ENCODE measurements at places on chromosomes 5 and 9.
A peak's percentile ranks its signal among the peaks of the same experiment; 100 is the strongest.

GRCh38 chr9:124929464-124929863, 11.4 kb downstream of the GOLGA1 start:
- no peak for DNase-seq

- DNase-seq = no peak
These were observed 23.1 kb downstream of the MAP1B start for GRCh38 chr5:72130351-72130761.

DNA sequence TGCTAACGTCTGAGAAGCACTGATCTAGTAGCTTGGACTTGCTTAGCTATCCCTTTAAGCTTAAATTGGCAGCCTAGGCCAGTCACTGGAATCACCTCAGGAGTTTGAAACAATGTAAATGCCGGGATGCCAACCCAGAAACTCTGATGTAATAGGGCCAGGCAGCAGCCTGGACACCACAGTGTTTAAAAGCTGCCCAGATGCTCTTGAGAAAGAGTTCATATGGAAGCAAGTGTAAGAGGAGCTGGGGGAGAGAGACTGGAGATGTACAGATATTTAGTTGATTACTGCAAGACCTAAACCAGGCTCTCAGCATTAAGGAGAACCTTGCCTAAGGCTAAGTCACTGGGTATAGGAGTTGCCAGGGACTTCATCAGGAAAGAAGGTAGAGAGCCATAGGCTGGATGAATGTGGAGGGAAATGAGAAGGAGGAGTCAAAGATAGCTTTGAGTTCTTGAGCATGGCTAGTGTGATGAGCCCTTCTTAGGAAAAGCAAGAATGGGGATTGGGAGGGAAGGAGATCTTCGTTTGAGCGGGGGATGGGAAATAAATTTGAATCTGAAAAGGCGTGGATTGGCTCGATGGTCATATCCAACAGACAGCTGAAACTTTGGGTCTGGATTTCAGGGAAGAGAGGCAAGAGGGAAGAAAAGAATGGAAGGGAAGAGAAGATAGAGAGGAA, 392.9 kb upstream of the WWC1 start:
- no peak for DNase-seq

DNA sequence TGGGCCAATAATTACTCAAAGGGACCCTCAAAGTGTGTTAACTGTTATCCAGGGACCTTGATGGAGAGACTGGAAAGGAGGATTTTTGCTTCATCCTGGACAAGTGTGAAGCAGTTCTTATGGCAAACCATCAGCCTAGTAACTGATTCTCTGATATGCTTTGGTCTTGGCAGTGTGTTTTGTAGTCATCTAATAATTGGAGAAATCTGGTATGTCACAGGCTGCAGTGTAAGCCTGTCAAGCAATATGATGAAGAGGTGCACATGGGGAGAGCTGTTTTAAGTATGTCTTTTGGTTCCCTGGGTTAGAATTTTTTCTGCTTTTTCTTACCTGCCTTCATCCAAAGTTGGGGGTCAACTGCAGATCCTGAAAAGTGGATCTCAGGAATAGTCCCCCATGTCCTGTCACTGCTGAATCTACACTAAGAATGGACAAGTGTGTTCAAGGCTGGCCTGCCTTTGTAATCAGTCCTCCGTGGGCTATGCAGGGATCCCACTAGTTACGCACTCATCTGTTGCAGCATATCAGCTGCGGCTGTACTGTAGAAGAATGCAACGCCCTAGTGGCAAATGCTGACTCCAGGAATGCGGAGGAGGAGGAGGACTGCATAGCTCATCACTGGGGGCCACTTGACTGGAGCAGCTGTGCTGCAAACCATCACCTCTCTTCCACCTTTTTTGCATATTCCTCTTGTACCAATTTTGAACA, 1.9 kb downstream of the SPTAN1 start:
- peak; percentile 54 for DNase-seq

GRCh38 chr5:51381761-51382474, 1.3 kb upstream of the ISL1 start:
- DNase-seq = no peak

DNA sequence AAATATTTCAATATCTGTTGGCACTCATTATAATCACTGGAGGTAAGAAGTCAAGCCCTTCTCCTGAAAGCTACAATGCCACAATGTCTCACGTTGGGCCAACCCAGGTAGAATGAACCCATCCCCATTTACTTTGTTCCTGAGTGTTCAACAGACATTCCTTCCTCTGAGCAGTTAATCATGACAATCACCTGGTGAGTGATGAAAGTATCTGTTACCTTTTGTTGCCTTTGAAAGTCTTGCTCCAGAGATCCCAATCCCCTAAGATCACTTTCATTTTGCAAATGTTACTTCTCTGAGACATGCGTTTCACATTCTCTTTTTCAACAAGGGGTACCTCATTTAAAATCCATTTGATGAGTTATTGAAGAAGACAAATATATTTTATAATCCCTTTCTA, 49.3 kb upstream of the MSX2 start:
- no peak for DNase-seq

DNA sequence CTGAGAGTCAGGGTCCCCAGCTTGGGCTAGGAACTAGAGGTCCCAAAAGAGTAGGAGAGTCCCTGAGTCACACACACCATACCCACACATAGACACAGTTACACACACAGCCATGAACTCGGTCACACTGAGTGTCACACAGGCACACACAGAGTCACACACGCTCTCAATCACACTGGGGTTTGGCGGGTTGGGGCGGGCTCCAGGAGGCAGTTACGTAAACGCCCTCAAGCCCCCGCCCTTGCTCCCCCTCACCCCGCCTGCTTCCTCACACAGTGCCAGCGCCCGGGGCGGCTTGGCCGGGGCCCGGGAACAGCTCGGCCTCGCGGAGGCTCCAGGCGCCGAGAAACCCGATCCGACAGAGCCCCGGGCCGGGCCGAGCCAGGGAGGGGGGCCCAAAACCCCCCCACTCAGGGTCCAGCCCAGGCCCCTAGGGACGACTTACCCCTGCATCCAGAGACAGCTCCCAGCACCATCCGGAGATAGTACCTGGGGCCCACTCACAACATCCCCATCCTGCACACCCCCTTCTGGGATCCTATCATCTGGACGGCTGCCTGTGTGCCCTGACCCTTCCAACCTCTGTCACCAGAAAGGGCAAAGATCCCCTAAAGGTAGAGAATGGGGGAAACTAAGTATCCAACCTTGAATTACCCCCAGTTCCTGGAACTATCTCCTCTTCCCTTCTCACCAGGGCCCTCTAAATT, 3.5 kb upstream of the CNTFR start:
- no peak for DNase-seq

GRCh38 chr5:130605234-130605633, 559.8 kb downstream of the HINT1 start:
- DNase-seq = peak; percentile 10

GRCh38 chr9:19416143-19416542, 7.3 kb downstream of the ACER2 start:
- no peak for DNase-seq

GRCh38 chr9:16031486-16031885, 478.6 kb downstream of the CCDC171 start:
- no peak for DNase-seq

GRCh38 chr5:59828623-59829022, 64.9 kb downstream of the PDE4D start:
- DNase-seq = no peak

GRCh38 chr9:76403352-76403751, 9.1 kb upstream of the RFK start:
- peak; percentile 66 for DNase-seq

DNA sequence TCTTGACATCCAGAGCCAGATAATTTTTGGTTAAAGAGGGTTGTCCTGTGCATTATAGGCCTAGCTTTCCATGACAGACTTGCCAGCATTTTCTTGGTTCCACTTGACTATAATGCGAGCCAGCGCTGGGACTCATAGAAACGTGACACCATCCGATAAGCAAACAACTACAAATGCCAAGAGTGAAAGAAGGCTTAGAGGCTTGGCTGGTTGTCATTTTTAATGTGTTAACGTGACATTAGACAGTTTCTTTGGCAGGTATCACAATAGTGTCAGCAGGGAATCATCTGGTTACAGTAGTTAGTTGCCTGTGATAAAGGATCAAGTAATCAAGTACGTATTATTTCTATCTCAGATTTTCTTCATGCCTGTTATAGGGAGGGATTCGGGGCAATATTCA, 20.0 kb upstream of the LIFR start:
- DNase-seq = no peak

- no peak for DNase-seq
These were observed 16.5 kb downstream of the MRPL36 start for GRCh38 chr5:1783216-1783554.

DNA sequence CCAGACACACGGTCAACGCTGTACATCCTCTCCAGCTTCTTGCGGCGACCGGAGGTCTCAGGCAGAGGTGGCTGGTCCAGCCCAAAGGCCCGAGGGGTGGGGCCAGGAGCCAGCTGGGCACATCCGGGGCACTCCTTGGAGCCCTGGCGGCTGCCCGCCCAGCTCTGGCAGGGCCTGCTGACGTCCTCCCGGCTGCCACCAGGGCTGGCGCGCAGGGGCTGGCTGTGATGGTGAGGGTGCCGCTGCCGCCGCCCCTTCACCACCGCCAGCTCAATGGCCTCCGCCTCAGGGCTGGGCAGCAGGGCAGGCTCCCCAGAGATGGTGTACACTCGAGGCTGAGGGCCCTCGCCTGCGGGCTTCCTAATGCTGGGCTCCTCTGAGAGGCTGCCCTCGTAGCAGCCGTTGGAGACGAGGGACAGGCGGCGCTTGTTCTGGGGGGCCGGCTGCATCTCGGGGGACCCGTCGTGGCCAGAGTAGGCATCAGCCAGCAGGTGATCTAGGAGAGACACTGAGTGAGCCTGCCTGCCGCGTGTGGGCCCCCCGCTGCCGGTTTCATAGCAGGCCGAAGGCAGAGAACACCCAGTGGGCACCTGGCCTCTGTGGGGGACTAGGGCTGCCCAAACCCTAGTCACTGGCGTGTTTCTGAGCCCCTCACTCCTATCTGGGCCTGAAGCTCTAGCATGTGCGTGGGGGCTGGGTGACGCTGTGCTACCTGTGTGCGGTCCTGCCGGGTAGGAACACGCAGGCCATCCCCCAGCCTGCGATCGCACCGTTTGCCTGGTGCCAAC, 1.5 kb downstream of the NSMF start:
- peak; percentile 38 for DNase-seq

- no peak for DNase-seq
These were observed 719.4 kb downstream of the MAT2B start for GRCh38 chr5:164224772-164225171.

DNA sequence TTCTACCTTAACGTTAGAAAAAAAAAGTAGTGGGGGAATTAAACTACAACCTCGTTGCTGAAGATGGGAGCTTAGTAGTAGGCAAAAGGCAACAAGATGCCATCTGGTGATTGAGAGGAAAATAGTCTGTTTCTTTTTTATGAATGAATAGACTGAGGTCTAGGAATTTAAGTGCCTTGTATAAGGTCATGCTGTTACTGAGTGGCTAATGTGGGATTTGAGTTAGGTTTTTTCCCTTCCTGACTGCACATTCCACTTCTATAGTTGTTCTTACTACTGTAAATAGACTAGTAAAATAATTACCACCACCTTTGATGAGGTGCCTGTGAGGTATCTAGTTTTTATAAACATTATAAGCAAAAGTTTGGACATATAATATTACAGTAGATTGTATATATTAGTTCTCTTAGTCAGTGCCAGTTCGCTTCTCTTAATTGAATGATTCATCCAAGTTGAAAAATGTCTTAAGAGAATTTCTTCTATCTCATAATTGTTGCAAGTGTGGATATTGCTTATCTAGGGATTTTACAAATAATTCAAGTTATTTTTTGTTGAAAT, 19.1 kb downstream of the FSD1L start:
- no peak for DNase-seq

GRCh38 chr9:22986556-22986955, 539.9 kb downstream of the DMRTA1 start:
- DNase-seq = no peak

- no peak for DNase-seq
These were observed 728.3 kb upstream of the SEMA6A start for GRCh38 chr5:117302949-117303348.

DNA sequence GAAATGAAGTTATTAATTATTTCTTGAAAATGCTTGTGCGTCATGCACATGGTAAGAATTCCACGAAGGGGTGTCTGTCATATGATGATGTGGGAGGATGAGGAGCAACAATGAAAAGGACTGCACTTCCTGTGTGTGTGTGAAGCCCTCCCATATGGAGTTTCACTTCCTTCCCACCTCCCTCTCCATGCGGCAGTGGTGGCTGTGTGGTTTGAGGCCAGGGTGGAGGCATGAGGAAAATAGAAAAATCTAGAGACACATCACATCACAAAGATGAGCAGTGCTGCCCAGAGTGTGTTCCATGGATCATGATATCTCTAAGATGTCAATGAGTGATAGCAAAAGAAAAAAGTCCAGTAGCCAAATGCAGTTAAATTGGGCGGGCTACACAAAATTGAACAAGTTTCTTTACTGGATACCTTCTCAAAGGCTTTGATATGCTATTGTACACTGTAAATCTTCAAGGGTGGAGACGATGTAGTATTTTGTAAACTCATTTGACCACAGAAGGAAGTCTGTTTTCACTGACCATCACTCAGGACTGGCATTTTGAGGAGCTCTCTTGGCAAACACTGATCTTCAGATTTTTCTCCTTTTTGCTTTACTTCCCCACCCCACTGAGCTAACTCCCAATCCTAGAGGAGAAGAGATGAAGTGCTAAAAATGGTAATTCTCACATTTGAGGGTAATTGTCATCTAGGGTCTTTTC, 55.7 kb upstream of the EQTN start:
- DNase-seq = no peak

GRCh38 chr9:93902780-93903655, 52.1 kb downstream of the BARX1 start:
- DNase-seq = no peak

- no peak for DNase-seq
These were observed 518.6 kb downstream of the TLE4 start for GRCh38 chr9:80090317-80090716.

- DNase-seq = peak; percentile 26
These were observed 655.3 kb downstream of the LRRC70 start for GRCh38 chr5:63233911-63234310.

- no peak for DNase-seq
These were observed 420.9 kb downstream of the IRX2 start for GRCh38 chr5:2330325-2331130.

DNA sequence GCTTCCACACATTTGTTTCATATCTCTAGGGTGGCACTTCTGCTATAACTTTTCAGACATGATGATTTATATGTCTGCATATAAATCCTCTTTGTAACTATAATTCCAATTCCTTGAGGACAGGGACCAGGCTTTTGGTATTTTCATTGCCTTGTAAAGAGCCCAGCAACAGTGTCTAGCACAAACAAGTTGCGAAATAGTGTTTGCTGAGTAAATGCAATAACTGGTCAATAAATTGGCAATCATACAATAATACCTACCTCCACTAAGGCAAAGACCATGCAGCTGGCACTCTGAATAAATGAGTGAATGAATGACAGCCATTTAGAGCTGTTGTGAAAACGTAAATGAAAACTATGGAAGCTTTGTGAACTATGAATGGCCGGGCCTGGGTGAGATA, 564.0 kb upstream of the ZNF462 start:
- no peak for DNase-seq

DNA sequence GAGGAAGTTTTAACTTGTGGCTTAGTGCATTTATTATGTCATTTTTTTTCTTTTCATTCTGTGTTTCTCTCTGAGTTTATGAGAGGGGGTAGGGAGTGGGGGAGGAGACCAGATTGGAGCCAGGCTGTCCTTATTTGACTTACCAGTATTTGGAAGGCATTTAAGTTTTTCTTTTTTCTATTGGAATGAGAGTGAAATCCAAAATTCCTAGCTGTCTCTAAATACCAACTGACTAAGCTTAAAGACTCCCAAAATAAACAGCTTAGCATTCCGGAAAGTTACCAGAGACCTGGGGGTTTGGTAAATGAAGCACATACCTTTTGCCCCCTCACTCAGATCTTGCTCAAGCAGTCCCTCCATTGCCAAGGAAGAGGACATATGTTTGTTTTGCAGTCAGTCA, 581.9 kb upstream of the BRINP1 start:
- no peak for DNase-seq

All from muscle of back (tissue), 13 donors.